ENCODE measurements at places on chromosomes 2 and 18.

- DNase-seq = no peak
These were observed 99.3 kb downstream of the GAREM1 start for GRCh38 chr18:32371384-32371783.

GRCh38 chr2:43927442-43927841 is 68.3 kb downstream of the LRPPRC start:
- DNase-seq = no peak

DNA sequence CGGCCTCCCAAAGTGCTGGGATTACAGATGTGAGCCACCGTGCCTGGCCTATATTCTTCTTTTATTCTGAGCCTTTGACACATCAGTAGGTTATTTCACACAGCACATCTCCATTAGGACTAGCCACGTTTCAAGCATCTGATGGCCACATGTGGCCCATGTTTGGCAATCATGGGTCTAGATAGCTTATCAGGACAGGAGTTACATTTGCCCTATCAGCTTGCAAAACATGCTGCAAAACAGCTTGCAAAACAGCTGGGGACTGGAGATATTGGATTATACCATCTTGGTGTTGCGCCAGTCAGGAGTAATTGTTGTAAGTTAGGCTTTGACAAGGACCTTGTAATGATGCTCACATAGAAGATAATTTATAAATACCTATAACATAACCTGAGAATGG is 94.9 kb downstream of the GBX2 start:
- no peak for DNase-seq

DNA sequence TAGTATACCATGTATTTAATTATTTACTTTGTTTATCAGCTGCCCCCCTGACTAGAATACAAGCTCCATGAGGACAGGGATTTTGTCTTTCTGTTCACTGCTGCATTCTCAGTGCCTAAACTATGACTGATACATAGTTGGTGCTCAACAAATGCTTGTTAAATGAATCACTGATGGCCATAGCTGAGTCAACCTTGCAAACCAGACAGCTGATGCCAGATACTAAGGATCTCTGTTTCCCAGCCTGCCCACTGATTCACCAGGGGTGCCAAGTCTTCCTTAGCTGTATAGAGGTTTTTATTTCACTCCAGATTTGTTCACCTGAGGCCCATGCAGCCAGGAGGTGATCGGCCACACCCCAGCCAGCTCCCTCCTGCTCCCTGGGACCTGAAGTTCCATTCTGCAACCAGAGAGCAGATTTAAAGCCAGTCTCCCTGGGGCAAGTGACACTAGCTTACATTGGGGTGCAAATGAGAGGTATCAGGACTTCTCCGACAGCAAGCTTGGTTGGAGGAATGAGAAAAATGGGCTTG is 92.2 kb downstream of the C1QL2 start:
- no peak for DNase-seq

DNA sequence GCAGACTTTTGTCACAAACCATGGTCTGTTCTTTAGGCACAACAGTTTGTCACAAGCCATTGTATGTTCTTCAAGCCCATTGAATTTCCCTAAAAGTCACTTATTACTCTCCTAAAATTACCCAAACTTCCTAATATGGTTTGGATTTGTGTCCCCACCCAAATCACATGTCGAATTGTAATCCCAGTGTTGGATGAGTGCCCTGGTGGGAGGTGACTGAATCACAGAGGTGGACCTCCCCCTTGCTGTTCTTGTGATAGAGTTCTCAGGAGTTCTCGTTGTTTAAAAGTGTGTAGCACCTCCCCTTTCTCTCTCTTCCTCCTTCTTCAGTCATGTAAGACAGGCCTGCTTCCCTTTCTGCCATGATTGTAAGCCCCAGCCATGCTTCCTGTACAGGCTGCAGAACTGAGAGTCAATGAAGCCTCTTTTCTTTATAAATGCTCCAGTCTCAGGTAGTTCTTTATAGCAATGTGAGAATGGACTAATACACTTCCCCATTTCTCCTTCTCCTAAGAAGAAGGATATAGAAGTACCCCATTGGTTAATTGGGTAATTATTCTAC is 11.2 kb upstream of the GYPC start:
- no peak for DNase-seq

DNA sequence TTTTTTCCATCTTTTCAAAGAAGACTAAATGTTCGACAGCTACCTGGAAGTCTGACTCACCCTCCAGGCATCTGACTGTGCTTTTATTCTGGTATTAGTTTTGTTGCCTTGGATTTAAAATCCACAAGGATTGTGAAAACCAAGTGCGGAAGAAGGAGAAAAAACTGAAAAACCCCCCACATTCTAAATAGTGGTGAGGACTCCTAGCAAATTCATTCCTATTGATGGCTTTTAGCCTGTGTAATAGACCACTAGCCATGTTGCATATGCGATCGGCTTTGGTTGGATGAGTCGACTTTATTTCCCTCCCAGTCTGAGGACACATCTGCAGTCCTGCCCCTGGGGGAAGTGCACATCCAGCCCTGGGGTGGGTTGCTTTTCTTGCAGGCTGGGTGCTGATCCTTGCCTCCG is 16.9 kb downstream of the LDLRAD4 start:
- DNase-seq = no peak

- no peak for DNase-seq
These were observed 118.7 kb upstream of the MSTN start for GRCh38 chr2:190181123-190181669.

- DNase-seq = no peak
These were observed 569.3 kb downstream of the TDRD15 start for GRCh38 chr2:21693081-21693480.

GRCh38 chr2:138823666-138824065 is 43.5 kb upstream of the NXPH2 start:
- no peak for DNase-seq

GRCh38 chr2:99461828-99462483 is 27.9 kb downstream of the REV1 start:
- no peak for DNase-seq

DNA sequence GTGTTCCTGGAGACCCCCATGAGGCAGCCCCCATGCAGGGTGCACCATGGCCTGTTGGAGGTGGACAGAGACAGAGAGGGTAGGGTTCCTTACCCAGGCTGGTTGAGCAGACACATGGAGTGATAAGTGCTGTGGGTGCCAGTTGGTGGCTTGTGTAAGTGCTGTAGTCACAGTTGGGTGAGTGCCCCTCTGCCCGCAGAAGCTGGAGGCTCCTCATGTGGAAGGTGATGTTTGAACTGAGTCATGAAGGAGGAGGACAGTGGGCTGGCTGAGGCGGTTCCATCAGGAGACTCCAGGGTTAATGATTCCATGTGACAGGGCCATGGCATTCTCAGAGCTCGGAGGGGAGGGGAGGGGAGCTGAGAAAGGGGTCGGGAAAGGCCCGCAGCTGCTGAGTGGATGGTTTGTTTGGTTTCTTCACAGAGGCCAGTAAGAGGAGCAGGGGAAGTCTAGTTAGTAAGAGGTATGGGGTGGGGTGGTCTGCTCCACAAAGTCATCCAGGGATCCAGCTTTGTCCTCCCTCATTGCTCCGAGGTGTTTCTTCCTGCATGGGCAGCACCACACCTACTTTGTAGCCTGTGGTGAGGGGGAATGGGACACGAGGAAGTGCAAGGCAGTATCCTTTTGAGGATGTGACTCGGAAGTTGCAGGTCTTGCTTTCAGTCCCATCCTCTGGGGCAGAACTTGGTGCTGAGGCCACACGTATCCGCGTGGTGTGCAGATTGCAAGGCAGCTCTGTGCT is 13.6 kb downstream of the IMPA2 start:
- DNase-seq = no peak

DNA sequence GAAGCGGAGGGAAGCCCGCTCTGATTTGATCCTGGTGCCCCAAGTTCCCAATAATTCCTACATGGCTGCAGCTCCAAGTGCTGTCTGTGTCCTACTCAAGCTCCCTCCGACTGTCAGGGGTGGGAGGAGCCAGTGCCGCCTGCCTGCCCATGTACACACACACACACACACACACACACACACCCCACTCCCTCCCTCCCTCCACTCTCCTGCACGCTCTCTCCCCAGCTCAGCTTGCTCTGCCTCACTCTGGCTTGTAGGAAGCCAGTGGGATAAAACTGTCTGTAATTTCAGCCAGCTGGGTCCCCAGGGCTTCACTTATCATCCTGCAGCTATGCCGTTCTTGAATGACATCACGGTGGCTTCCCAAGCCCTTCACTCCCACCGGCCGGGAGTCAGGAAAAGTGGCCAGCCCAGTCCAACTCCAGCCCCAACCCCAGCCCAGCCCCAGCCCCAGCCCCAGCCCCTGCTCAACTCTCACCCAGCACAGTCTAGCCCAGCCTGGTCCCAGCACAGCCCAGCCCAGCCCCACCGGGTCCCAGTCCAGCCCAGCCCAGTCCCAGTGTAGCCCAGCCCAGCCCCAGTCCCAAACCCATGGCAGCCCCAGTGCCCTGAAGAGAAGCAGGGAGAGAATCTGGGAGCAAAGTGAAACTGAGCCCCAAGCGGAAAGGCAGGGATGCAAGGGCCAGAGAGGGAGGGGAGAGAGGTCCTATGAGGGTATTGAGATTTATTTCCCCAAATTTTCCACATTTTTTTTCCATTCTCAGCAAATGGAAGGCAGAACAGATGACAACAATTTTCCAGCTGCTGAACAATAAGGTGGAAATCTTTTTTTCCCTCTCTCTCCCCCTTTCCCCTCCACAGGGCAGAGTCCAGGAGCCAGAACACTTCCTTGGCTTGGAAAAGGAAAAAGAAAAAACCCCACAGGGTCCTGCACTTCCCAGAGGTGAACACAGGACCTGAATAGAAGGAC is 144.0 kb downstream of the TNS1 start:
- no peak for DNase-seq

DNA sequence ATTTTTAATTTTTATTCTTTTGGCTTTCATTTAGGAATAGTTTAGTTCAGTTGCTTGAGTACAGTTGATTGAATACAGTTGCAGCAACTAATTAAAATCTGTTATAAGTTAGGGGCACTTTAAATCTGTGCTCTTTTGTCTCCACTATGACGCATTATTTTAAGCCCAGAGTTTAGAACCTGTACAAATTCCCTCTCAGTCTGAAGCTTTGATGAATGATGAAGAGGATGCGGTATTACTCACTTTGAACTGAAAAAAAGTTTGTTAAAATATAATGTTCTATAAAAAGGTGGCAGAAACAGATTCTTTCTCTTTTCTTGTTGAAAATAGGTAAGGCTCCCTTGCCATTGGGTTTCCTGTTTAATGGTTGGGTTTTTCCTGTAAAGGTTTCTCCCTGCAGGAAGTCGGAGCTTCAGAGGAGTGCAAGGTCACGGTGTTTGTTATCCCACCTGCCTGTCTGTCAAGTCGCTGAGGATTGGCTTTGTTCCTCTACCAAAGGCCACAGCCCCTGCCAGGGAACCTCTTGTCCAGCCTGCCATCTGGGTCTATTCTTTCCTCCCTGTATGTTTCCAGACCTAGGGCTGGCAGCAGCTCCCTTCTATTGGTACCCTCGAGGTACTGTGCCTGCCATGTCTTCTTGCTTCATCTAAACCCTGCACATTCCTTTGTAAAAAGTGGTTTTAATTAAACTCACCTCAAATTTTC is 43.8 kb upstream of the FN1 start:
- no peak for DNase-seq

- DNase-seq = no peak
These were observed 191.1 kb downstream of the SETBP1 start for GRCh38 chr18:44871771-44872170.

DNA sequence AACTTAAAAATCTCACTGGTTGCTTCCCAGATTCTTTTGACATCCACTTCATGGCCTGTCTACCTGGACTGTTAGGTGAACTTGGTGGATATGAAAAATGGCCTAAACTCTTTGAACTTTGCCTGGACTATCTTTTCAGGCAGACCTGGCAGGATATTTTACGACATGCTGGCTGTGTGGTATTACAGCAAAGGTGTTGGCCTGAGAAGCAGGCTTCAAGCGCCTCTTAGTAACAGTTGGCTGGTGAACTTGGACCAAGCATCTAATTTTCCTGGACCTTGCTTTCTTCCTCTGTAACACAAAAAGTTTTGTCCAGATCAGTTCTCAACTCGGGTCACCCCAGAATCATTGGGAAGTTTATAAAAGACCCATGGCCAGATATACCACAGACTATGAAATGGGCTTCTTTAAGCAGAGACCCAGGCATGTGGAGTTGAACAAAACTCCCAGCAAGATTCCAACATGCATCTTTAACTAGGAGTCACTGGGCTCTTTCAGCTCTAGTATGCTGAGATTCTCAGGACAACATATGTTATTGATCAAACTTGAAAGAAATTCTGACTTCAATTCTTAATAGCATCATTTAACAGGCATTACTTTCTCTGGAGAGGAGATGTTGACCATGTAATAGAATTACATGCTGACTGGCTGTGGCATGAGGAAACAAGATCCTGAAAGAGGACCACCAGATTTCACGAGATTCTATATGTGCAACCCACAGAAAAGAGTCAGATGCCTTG is 4.4 kb downstream of the LYPD1 start:
- no peak for DNase-seq

- no peak for DNase-seq
These were observed 58.8 kb upstream of the DYNAP start for GRCh38 chr18:54532222-54532621.

DNA sequence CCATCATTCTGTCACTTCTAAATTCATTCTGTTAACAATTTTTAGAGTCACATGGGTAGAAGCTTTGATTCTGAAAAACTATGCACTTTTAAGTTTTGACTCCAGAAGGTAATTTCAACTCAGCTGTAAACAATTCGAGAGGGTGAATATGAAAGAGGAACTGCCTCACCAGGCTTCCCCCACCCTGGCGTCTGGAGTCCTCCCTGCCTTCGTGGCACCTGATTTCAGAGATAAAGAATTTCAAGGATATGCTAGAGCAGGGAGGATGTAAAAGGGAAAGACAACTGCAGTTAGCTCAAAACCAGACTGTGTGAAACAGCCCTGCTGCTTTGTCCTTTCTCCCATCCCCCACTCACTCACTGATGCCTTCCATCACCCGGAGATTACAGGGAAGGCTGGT is 40.7 kb downstream of the ONECUT2 start:
- DNase-seq = no peak

DNA sequence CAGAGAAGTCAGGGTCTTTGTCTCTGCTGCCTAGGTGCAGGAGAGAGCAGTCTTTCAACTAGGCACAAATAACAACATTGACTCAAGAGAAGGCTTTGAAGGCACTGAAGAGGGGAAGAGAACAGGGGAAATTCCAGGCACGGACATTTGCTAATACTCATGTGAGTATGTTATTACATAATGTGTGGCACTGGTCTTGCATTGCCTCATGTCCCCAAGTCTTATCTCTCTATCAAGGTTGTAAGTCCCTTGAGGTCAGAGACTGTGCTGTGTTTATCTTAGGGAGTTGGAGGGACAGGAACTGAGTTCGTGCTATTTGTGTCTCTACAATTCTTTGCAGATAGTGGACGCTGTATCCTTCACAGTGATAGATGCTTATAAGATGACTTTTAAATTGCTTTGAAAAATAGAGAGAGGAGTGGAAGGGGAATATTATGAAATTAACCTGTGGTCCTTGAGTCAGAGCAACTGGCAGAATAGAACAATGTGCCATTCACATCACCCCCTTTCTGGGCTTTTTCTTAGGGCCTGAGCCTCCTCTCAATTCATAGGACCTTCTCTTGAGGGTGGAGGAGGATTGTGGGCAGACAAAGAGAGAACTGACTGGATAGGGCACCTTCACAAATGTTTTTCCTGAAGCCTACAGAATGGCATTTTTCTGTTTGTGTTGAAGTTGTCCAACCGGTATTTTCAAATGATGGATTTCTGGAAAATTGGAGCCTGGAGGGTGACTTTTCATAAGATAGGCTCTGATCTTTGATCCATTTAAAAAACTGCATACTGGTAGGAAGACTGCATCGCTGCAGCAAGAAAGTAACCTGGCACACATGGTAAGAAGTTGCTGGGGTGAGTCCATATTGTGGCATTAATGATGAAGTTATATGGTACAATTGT is 96.6 kb upstream of the CXCR4 start:
- no peak for DNase-seq

Data from stimulated activated naive CD4-positive, alpha-beta T cell treated with Interleukin-2 at 50 U/mL for 16 hours (primary cell).